DND-41 (cell line): ENCODE measurements at places on chromosomes 6 and 20.

DNA sequence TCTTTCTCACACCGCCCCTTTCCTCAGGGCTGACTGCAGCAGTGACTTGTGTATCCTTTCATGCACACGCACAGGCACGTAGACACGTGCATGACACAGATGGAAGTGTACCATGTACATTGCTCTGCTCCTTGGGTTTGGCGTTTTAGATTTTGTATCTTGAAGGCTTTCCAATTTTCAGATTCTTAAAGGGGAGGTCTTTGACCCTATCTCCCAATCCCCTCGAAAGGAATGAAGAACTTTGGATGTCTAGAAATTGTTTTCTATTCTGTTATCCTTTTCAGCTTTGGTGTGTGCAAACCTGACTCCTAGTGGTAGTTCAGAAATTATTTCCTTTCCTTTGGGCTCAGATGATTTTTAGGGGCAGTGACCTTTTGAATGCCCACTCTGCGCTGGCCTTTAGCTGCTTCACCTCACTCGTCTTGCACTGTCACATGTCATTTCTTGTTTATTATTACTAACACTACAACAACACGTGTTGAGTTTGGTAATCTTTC, 63.0 kb downstream of the HIVEP1 start:
- no peak overlapping the region for H3K4me3 ChIP-seq
- no peaks in the 10 kb centered on the region for H3K36me3 ChIP-seq
- no peak overlapping the region for H3K27ac ChIP-seq
- DNase-seq = no peak
- H3K27me3 ChIP-seq = no peaks in the 10 kb centered on the region
- no peaks in the 10 kb centered on the region for H3K4me1 ChIP-seq

GRCh38 chr6:129901910-129902309, 40.8 kb upstream of the TMEM244 start:
- H3K27me3 ChIP-seq = no peaks in the 10 kb centered on the region
- H3K4me3 ChIP-seq = no peak overlapping the region
- no peaks in the 10 kb centered on the region for H3K4me1 ChIP-seq

DNA sequence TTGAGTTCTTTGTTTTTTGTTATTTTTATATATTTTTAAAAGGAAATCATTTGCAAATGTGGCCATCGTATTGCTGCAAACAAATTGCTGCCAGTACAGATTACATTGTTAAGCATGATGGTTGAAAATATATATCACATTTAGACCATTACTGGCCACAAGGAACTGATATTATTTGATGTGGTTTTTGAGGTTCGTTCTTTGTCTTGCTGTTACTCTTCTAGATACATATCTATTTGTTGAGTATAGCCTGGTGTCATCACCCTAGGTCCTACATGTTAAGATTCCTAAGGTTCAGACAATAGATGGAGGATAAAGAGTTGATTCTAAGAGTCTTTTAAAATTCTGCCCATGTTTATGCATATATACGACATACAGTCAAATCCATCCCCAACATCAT, 306.0 kb downstream of the FARS2 start:
- H3K27ac ChIP-seq = no peak overlapping the region
- no peaks in the 10 kb centered on the region for H3K4me1 ChIP-seq
- H3K4me3 ChIP-seq = no peak overlapping the region
- H3K27me3 ChIP-seq = no peaks in the 10 kb centered on the region
- H3K36me3 ChIP-seq = no peaks in the 10 kb centered on the region
- no peak for DNase-seq

DNA sequence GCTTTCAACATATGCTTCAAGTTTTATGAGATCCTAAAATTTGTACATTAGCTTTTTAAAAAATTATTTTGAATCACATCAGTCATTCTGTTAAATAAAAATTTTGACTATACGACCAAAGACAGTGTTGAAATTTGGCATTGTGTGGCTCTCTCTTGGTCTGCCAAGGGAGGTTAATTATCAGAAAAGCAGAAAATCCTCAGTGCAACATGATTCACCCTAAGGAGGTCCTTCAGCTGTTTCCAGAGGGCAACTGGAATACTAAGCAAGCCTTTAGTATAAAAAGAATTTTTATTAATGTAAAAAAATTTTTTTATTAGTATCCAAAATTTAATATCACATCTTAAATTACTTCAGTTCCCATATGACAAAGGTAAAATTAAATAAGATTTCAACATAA, 23.1 kb upstream of the TMEM244 start:
- no peaks in the 10 kb centered on the region for H3K4me1 ChIP-seq
- H3K4me3 ChIP-seq = no peak overlapping the region
- H3K27me3 ChIP-seq = peaks cover 5% of the 10 kb centered on the region
- no peak overlapping the region for H3K27ac ChIP-seq
- no peak for DNase-seq
- H3K36me3 ChIP-seq = no peaks in the 10 kb centered on the region

GRCh38 chr20:17884307-17885003, 84.1 kb downstream of the SNX5 start:
- H3K36me3 ChIP-seq = no peaks in the 10 kb centered on the region
- no peaks in the 10 kb centered on the region for H3K4me1 ChIP-seq
- no peak for DNase-seq

DNA sequence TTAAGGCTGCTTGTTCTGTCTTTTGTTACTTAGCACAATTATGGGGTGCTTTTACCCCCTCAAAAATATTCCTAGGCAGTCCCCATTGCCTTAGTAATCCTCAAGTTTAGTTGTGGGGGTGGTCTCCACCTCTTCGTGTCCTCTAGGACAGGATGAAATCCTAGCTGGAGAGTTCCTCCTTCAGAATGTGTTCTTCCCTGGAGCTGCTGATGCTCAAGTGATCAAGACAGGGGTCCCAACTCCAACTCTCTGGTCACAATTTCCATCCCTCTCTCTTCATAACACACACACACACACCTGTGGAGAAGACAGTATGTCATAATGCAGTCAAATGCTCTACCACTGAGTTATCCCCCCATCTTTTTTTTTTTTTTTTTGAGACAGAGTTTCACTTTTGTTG, 280.7 kb downstream of the UST start:
- no peak for DNase-seq
- no peak overlapping the region for H3K4me3 ChIP-seq
- H3K4me1 ChIP-seq = peaks cover 39% of the 10 kb centered on the region
- no peaks in the 10 kb centered on the region for H3K27me3 ChIP-seq
- H3K27ac ChIP-seq = no peak overlapping the region

DNA sequence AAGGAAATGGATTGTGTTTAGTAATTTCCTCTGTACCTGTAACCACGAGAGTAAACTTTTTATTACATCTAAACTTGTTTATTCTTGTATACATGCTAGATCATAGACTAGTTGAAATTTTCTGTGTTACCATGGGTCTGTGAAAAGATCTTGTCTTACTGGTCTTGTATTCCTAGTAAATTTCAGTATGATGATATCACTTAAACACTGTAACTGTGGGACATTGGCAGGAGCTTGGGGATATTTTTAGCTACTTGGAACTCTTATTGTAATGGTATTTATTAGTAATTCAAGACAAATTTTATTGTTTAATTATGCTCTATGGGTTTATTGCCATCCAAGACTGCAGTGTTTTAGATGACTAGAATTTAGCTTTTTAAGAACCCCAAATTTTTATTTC, 25.9 kb upstream of the TULP4 start:
- no peak overlapping the region for H3K4me3 ChIP-seq
- DNase-seq = no peak
- H3K27ac ChIP-seq = no peak overlapping the region
- no peaks in the 10 kb centered on the region for H3K27me3 ChIP-seq

DNA sequence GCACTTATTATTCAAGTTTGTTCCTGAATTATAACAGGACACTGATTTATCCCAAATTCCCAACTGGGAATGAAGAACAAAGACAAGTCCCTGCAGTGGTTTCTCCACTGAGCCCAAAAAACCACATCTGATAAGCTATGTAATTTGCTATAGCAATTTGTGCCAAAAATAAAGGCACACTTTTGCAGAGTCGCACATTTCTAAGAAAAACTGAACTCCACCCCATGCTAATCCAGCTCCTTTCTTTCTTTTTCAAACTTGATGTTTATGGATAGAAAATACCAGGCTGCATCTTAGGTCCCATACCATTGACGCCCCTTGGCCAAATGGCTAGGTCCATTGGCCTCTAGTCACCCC, 170.2 kb upstream of the CITED2 start:
- no peak overlapping the region for H3K27ac ChIP-seq
- H3K27me3 ChIP-seq = no peaks in the 10 kb centered on the region
- H3K4me1 ChIP-seq = peaks cover 8% of the 10 kb centered on the region
- no peak for DNase-seq
